ENCODE measurements at places on chromosomes 12 and 14.

- no peak for DNase-seq
Observed at GRCh38 chr12:67085699-67086098, 183.5 kb upstream of the CAND1 start.

- DNase-seq = no peak
Observed at GRCh38 chr12:88237954-88238353, 95.8 kb downstream of the TMTC3 start.

DNA sequence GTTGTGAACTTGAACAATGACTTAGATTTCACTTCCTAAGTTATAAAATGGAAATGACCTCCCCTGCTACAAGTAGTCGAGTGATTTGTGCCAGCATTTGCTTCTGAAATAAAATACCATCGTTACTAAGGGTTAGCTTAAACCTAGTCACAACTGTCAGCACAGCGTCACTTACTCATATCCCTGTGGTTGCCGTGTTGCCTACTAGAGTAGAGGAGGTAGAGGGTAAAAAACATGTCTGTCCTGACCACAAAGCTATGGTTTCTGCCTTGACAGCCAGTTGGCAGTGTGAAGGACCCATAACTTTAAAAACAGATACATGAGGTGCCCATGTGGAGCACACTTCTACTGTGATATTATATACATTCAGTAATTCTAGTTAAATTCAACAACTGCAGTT lies 234.2 kb upstream of the RGS6 start:
- DNase-seq = peak; percentile 6

- no peak for DNase-seq
Observed at GRCh38 chr14:42334931-42335330, 728.3 kb downstream of the LRFN5 start.

- no peak for DNase-seq
Observed at GRCh38 chr12:99130808-99131553, 485.9 kb downstream of the APAF1 start.

GRCh38 chr12:70094467-70094866 lies 148.8 kb upstream of the CNOT2 start:
- no peak for DNase-seq
